ENCODE measurements at places on chromosomes 2 and 18.

DNA sequence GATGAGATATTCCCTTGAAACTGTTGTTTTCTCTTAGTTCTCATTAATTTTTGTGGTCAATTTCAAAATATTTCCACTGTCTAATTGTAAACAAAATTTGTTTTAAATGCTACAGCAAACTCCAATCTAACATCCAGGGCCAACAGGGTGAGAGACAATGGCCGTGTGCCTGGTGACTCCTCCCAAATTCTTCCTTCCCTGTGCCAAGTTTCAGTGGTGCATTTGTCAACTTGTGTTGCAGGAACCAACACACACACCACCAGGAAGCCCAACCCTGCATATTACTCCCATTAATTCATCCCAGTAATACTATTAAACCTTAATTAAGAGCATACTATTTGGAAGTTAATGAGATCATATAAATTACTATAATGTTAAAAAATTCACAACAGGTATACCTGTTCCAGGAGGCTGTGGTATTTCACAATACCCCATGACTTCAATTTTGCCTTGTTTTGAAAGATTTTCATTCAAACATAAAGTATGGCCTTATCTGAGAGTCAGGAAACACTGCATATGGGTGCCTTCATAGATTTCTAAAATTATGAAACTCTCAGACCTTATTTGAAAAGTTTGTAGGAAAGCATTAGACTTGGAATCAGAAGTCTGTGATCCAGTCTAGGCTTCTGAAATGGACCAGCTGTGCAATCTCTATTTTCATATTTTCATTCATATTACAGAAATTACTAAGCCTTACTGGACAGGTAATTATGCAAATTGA, 1.1 kb downstream of the SERPINB2 start:
- DNase-seq: no peak

DNA sequence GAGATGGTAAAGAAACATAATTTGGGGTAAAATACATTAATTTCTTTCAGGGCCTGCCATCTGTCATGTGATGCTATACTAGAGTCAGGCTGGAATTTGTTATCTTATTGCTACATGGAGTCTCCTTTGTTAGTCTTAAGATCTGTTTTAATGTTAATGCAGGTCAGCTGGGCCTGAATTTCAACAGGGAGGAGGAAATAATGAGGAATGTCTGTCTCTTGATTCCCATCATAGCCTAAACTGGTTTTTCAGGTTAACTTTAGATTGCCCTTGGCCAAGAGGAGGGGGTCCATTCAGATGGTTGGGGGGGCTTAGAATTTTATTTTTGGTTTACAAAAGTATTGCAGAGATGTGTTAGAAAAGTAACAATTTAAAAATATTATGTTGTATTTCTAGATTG, 19.0 kb upstream of the FEZ2 start:
- no peak for DNase-seq

- DNase-seq: no peak
Measured at GRCh38 chr2:237964194-237964577, 2.6 kb upstream of the UBE2F start.

DNA sequence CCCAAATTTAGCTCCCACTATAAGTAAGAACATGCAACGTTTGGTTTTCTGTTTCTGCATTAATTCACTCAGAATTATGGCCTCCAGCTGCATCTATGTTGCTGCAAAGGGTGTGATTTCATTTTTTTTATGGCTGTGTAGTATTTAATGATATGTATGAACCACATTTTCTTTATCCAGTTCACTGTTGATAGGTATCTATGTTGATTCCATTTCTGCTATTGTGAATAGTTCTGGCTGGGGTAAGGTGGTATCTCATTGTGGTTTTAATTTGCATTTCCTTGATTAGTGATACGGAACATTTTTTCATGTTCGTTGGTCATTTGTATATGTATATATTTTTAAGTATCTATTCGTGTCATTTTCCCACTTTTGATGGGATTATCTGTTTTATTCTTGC, 674.3 kb downstream of the NUP35 start:
- DNase-seq: no peak

DNA sequence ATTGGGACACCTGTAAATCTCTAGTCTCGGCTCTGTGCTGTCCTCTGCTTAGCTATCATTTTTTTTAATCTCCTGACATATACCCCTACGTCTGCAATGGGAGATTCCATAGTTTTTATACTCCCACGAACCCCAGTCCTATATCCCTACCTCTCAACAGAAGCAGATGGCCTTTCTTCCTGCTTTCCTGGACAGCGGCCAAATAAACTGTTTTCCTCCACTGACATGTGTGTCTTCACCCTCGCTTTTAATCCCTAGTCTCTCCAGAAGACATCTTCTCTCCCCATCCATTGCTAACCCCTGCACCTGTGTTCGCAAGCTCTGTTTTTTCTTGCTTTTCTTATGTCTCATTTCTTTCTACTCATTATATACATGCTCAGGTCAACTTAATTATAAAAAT, 395.4 kb downstream of the EPHA4 start:
- no peak for DNase-seq

GRCh38 chr2:193549661-193550060, 1354.9 kb upstream of the TMEFF2 start:
- no peak for DNase-seq

GRCh38 chr2:227796045-227796711, 17.5 kb upstream of the CCL20 start:
- DNase-seq: no peak

GRCh38 chr2:37415128-37415820, 70.8 kb downstream of the QPCT start:
- DNase-seq: no peak

- DNase-seq: no peak
Measured at GRCh38 chr2:11873356-11874154, 127.1 kb downstream of the LPIN1 start.

GRCh38 chr2:151287513-151288250, 1.8 kb downstream of the NMI start:
- DNase-seq: no peak

- no peak for DNase-seq
Measured at GRCh38 chr18:11695736-11696135, 6.7 kb downstream of the GNAL start.

DNA sequence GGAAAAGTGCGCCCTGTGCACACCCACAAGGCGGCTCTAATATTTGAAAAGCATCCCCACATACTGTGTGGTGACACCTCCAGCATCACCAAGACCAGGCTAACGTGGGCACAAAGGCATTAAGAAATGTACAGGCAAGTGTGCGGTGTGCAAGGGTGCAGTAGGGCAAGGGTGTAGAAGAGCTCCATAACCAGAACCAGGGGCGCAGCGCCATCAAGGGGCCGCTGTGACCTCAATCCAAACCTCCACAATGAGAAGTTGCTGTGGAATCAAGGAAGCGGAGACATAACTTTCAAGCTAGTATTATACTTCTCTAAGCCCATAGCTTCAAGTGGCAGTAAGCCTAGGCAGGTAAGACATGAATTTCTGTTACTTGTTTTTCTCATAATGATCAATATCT, 13.0 kb downstream of the L3MBTL4 start:
- DNase-seq: no peak

- no peak for DNase-seq
Measured at GRCh38 chr2:118973542-118973951, 31.6 kb downstream of the MARCO start.

- DNase-seq: no peak
Measured at GRCh38 chr2:111191877-111192276, 71.2 kb downstream of the BCL2L11 start.

- no peak for DNase-seq
Measured at GRCh38 chr18:3777122-3777521, 327.1 kb downstream of the TGIF1 start.

DNA sequence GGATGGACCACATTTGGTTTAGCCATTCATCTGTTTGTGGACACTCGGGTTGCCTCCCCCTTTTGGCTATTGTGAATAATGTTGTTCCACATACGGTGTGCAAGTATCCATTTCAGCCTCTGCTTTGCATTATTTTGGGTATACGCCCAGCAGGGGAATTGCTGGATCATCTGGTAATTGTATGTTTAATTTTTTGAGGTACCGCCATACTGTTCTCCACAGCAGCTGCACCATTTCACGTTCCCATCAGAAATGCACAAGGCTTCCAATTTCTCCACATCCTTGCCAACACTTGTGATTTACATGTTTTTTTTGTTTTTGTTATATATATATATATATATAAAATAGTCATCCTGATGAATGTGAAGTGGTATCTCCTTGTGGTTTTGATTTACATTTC, 54.6 kb upstream of the TWIST2 start:
- no peak for DNase-seq

DNA sequence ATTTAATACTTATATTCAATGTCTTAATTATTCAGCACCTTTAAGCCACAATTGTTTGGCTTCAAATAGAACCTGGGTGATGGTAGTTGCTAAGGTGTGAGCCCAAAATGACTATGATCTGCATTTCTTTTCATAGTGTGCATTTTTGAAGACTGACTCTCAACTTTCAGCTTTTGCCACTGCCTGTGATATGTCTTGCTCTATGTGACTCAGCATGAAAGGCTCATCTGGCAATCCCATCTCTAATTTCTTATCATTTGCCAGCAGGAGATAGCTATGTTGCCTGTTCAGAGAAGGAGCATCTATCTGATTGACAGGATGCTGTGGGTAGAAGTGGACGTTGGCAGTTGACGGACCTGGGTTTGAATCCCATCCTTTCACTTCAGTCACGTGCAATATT, 34.5 kb upstream of the CCDC93 start:
- no peak for DNase-seq

DNA sequence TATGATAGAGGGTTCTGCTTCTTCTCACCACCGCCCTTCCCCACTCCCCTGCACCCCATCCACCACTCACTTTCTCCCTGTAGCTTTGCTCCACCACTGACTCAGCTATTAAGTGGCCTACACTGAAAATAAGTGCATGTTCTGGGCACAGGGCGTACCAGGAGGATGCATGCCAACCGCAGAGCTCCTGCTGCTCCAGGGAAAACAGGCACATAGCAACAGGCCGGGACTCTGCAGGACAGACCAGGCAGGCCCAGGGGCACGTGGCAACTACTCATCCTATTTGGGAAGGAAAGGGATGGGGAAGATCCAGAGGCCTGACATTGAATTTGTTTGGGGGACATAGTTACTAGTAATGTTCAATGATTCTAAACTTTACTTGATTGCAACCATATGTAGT, 28.4 kb downstream of the ARL4C start:
- DNase-seq: no peak

GRCh38 chr2:191345788-191346187, 100.6 kb downstream of the MYO1B start:
- no peak for DNase-seq

DNA sequence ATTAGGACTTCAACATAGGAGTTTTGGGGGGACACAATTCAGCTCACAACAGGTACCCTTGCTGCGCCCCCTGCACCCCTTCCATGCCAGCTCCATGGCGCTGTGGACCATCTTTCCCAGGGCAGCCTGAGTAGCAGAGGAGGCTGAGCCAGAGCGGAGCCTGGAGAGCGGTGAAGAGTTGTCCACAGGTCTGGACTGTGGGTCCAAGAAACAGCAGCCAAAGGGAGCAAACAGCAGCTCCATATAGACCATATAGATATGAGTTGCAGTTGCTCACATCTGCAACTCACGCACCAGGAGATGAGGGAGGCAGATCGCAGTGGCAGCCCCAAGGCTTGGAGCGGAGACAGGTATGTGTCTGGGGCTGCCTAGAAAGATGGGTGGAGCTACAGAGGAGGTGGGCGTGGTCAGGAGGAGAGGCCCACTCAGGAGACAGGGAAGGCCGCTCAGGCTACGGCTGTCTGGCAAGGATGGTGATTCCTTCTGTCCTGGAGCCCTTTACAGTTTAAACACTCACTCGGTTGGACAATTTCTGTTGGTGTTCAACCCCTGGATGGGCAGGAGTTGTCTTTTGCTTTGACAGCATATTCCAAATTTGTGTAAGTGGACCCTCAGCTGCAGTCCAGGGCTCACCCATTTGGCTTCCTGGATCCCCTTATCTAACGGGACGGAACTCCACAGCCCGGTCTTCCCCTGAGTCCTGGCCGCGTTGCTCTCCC, 155.1 kb downstream of the LPIN1 start:
- DNase-seq: no peak

DNA sequence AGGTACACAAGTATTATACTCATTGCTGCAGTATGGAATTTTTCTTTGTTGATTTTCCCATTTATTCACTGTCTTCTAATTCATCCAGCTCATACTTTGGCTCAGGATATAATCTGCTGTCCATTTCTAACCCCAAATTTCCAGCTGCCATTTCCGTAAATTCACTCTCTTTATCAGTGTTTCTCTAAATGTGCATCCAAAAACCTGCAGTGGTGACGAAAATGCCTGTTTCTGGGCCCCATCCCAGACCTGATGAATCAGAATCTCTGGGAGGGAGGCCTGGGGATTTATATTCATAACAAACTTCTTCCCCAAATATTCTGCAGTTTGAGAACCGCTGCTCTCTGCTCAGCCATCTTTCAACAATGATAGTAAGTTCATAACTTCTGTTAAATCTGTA, 86.6 kb downstream of the VWC2L start:
- DNase-seq: no peak

DNA sequence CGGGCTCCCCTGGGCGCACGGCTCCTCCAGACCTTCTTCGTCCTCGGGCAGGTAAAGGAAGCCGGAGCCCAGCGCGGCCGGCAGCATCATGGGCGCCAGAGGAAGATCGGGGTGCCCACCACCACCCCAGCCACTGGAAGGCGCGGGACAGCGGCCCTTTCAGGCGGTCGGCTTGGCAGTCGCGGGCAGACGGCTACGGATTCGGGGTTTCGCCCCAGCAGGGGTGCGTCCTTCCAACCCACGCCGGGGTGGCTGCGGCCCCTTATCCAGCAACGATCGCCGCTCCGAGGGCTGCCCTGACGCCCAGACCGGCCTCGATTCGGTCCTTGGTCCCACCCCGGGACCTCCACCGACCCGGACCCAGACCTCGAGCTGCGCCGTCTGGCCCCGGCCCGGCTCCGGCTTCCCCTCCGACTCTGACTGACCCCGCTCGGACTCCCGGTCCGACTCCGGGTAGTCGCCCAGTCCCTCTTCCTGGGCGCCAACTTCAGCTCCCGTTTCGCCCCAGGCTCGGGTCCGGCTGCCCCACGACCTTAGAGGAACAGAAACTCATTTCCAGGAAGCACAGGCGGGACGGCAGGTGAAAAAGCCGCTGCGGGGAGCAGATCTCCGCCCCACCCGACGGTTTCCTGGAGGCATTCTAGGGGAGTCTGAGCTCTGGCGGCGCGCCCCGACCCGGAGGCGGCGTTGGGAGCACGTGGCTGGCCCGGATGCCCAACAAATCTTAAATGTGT, 30.2 kb upstream of the SSB start:
- DNase-seq: no peak

- no peak for DNase-seq
Measured at GRCh38 chr2:45833968-45834344, 182.5 kb downstream of the PRKCE start.
